Activated naive CD8-positive, alpha-beta T cell treated with anti-CD3 and anti-CD28 coated beads, Interleukin-2, amount 50 U/mL, for 16 hours (primary cell): ENCODE measurements at places on chromosomes 3 and 15.

DNA sequence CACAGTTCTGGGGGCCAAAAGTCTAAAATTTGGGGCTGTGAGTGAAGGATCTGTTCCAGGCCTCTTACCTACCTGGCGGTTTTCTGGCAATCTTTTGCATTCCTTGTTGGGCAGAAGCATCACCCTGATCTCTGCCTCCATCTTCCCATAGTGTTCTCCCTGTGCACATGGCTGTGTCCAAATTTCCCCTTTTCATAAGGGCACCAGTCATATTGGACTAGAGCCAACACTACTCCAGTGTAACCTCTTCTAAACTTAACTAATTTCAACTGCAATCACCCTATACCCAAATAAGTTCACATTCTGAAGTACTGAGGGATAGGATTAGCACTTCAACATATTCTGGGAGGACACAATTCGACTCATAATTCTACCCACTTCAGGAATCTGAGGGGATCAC, 85.0 kb downstream of the CCNL1 start:
- no peak for DNase-seq

GRCh38 chr15:78524230-78524629, 16.0 kb upstream of the PSMA4 start:
- DNase-seq: no peak

DNA sequence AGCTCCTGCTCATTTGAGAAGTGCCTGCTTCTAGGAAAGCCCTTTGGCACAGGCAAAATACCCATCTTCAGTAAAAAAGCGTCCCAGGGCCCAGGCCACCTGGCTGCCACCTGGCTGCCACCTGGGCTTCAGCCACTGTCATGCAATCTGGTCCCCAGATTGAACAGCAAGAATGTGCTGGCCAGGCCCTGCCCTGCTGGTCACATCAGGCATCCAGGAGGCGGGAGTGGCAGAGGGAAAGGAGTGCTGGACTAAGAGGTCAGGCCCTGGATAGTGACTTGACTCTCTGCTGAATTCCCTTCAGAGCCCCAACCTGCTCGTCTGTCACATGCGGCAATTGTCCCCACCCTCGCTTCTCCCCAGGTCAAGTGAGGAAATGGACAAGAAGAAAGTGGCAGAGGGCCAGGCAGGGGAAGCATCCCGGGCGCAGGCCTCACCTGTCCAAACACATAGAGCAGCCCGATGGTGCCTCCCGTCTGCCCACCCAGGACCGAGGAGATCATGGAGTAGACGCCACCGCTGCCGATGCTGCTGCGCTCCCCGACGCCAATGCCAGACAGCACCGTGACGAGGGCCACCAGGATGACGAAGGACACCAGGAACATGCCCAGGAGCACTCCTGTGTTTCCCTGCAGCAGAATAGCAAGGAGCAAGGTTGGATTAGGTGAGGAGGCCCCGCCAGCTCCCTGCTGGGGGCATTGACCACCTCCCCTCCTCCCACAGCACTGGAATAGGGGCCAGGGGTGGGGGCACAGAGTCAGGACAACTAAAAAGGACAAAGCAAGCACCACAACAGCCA, 25.5 kb downstream of the SLC12A8 start:
- DNase-seq: no peak

GRCh38 chr3:195312714-195313113, 41.8 kb upstream of the XXYLT1 start:
- no peak for DNase-seq

DNA sequence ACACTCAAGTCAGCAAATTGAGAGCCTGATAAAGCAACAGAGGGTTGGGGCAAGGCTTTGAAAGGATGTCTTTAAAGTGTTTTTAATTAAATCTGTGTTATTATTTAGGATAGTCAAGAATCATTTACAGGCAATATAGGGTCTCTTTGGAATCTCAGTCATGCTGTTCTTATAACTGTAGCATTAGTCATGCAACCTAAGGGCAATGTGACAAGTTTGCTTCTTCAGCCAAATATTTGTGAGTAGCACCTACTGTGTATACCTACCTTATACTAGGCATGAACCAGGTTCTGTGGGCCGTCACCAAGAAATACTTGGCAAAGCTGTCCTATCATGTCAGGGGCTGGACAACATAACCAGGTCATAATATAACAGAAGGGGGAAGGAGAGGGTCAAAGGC, 184.6 kb upstream of the TRIM42 start:
- DNase-seq: no peak
